ENCODE measurements at places on chromosomes 3 and 15. TPM values are rescaled to one million over a fixed set of nuclear protein-coding genes. Genes with fewer than 3 reads are reported as not detected.

DNA sequence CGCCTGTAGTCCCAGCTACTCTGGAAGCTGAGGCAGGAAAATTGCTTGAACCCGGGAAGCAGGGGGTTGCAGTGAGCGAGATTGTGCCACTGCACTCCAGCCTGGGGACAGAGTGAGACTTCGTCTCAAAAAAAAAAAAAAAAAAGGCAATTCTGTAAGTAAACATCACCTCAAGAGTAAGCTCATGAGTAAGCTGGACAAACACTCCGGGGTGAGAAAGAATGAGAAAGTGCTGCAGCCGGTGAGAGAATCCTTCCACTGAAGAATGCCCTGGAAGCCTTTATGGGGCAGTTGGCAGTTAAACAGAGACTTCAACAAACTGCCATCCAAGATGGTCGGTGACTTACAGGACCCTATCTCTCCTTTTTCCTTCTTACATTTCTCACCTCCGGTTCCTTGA lies 47.5 kb downstream of the FEZF2 start:
- no peak overlapping the region for H3K4me3 ChIP-seq
- no peak overlapping the region for H3K27ac ChIP-seq
- no peaks in the 10 kb centered on the region for H3K4me1 ChIP-seq
- H3K27me3 ChIP-seq = no peaks in the 10 kb centered on the region

- no peaks in the 10 kb centered on the region for H3K27me3 ChIP-seq
- no peaks in the 10 kb centered on the region for H3K36me3 ChIP-seq
- H3K4me1 ChIP-seq = no peaks in the 10 kb centered on the region
- no peak for DNase-seq
- H3K27ac ChIP-seq = no peak overlapping the region
- no peak overlapping the region for H3K4me3 ChIP-seq
These were observed 169.8 kb upstream of the MYRIP start for GRCh38 chr3:39639344-39640236.

DNA sequence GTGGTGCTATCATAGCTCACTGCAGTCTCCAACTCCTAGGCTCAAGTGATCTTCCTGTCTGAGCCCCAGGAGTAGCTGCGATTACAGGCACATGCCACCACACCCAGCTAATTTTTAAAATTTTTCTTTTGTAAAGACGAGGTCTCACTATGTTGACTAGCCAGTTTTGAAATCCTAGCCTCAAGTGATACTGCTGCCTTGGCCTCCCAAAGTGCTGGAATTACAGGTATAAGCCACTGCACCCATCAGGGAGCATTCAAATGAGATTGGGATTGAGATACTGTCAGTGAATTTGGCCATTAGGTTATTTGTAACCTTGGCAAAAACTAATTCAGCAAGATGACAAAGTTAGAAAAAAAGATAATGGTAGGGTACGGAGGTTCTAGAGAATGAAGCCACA lies 21.7 kb downstream of the EDC3 start:
- H3K27me3 ChIP-seq = no peaks in the 10 kb centered on the region
- peaks cover 43% of the 10 kb centered on the region for H3K36me3 ChIP-seq
- H3K4me1 ChIP-seq = no peaks in the 10 kb centered on the region
- no peak overlapping the region for H3K27ac ChIP-seq
- H3K4me3 ChIP-seq = no peak overlapping the region

DNA sequence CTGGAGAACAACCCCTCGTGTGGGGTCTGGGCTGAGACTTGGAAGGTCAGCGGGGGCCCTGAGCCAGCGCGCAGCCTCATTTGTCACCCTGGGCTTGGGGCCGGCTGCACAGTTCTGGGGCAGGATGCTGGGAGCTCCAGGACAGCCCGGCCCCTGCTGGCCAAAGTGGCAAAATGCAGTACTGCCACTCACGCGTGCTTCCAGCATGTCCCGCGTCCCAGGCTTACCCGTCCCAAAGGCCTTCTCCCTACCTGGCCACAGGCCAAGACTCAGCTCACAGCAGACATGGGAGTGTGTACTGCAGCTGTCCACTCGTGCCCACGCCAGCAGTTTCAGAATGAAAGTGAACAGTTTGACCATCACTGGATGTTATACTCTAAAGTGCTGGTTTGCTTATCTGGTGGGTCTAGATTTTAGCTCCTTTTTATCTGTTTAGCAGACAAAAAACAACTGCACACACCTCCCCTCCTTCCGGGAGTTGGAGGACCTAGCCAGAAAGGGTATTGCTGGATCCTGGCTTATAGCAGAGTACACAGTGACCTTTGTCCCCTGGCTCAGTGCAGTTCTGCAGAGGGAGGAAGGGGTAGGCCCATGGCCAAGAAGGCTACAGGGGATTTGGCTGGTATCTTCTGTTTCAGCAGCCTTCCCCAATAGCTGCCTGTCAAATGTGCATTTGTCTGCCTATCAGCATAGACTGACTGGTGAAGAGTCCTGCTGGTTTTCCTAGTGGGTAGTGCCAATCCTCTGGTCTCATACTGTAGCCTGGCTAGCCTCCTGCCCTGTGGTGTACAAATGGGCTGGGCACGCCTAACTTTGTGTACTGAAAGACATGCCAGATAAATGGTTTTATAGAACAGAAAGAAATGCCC lies 23.2 kb upstream of the IP6K2 start:
- peak overlapping the region; percentile 76 for H3K27ac ChIP-seq
- H3K4me3 ChIP-seq = peak overlapping the region; percentile 2
- no peaks in the 10 kb centered on the region for H3K27me3 ChIP-seq

- no peaks in the 10 kb centered on the region for H3K27me3 ChIP-seq
- no peaks in the 10 kb centered on the region for H3K36me3 ChIP-seq
- peaks cover 5% of the 10 kb centered on the region for H3K4me1 ChIP-seq
- H3K4me3 ChIP-seq = no peak overlapping the region
These were observed 31.1 kb upstream of the IL16 start for GRCh38 chr15:81165535-81165934.

Gene ITIH3
- 4.0 TPM for total RNA-seq

Gene NR2E3
- total RNA-seq = 0.30 TPM

Gene DPPA4
- total RNA-seq = 10.1 TPM

DNA sequence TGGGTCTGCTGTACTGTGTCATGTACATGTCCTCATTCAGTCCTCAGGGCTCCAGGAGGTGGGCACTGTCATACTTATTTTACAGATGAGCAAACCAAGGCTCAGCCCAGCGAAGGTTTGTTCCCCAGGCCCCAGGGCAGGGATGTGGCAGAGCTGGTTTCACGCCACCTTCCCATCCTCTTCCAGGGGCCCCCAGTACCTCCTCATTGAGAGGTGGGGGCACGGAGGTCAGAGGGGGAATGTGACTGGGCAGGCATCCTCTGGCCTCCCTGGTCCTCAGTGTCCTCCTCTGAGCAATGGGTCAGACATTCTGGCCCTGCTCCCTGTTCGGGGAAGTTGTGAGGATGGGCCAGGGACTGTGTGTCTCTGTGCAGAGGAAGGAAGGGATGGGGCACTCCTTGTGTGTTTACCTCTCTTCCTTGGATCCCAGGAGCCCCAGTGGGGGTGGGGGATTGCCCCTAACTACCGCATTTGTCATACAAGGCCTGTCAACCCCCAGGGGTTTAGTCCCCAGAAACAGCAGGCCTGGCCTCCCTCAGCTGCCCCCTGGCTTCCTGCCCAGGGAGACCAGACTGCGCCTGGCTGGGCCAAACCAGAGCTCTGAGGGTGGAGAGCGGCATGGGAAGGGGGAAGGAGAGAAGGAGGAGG lies 65.9 kb upstream of the LCTL start:
- H3K27me3 ChIP-seq = no peaks in the 10 kb centered on the region
- no peaks in the 10 kb centered on the region for H3K36me3 ChIP-seq
- no peak overlapping the region for H3K27ac ChIP-seq

GRCh38 chr3:31968927-31969418 lies 12.1 kb downstream of the OSBPL10 start:
- no peak for DNase-seq
- H3K36me3 ChIP-seq = no peaks in the 10 kb centered on the region
- H3K27me3 ChIP-seq = no peaks in the 10 kb centered on the region
- no peak overlapping the region for H3K27ac ChIP-seq
- no peak overlapping the region for H3K4me3 ChIP-seq

DNA sequence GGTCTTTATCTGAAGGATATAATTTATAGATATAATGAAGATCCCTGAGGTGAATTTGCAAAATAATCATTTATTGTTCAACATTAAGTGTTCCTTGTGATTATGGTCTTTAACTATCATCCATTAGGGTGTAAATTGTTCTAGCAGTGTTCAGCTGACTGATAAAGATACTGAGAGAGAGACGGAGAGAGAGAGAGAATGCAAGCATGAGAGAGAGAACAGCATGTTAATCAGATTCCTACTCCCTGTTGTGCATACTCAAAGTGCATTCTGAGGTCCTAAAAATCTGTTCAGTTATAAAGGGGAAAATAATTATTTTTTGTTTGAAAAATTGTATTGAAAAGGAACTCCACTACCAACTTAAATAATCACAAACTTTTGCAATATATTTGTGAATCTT lies 271.0 kb upstream of the CBLB start:
- H3K4me1 ChIP-seq = no peaks in the 10 kb centered on the region
- H3K4me3 ChIP-seq = no peak overlapping the region
- DNase-seq = no peak
- no peak overlapping the region for H3K27ac ChIP-seq

DNA sequence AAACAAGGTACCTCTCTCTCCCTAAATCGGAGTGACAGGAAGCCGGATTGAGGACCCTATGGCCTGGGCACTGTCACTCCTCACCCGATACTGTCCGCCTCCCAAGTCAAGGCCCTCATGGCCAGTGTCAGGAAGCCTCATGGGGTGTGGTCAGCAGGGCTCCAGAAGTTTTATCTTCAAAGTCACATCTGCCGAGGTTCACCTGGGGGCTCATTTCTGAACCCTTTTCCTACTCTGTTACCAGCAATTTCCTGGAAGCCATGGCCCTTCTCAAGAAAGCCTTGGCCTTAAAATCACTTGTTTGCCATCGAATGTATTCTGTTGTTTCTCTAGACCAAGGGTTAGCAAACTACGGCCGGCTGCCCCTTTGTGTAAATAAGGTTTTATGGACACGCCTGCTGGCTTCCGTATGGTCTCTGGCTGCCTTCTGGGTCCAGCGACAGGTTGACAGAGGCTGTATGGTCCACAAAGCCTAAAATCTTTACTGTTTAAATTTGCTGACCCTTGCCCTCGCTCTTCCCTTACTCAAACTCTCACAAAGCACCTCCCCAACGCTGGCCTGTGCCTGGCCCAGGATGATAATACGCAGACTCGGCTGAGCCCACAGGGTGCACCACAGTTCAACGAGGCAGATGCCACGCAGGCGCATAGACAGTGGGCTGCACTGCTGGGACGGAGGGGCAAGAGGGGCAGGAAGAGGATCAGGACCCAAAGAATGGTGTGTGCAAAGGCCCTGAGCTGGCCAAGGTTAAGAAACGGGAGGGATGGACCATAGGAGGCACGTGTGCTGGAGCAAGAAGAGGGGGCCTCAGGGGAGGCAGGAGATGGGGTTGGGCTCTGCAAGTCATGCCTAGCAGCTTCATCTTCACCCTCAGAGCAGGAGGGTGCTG lies 24.7 kb upstream of the DUSP7 start:
- H3K36me3 ChIP-seq = peaks cover 11% of the 10 kb centered on the region
- no peak overlapping the region for H3K4me3 ChIP-seq
- peaks cover 31% of the 10 kb centered on the region for H3K4me1 ChIP-seq
- no peaks in the 10 kb centered on the region for H3K27me3 ChIP-seq
- H3K27ac ChIP-seq = no peak overlapping the region

Gene GOLGA8T
- 1.1 TPM for total RNA-seq

- no peak overlapping the region for H3K4me3 ChIP-seq
- H3K4me1 ChIP-seq = no peaks in the 10 kb centered on the region
- no peaks in the 10 kb centered on the region for H3K36me3 ChIP-seq
- H3K27me3 ChIP-seq = no peaks in the 10 kb centered on the region
- no peak overlapping the region for H3K27ac ChIP-seq
These were observed 267.7 kb downstream of the TJP1 start for GRCh38 chr15:29554531-29554930.

GRCh38 chr3:190680691-190681090 lies 166.8 kb downstream of the IL1RAP start:
- DNase-seq = no peak
- no peaks in the 10 kb centered on the region for H3K4me1 ChIP-seq
- no peaks in the 10 kb centered on the region for H3K27me3 ChIP-seq
- no peaks in the 10 kb centered on the region for H3K36me3 ChIP-seq

- H3K27ac ChIP-seq = no peak overlapping the region
- no peaks in the 10 kb centered on the region for H3K36me3 ChIP-seq
- no peaks in the 10 kb centered on the region for H3K4me1 ChIP-seq
- H3K27me3 ChIP-seq = no peaks in the 10 kb centered on the region
- no peak overlapping the region for H3K4me3 ChIP-seq
These were observed 333.7 kb downstream of the ROBO2 start for GRCh38 chr3:77373619-77374018.

GRCh38 chr3:126018545-126018944 lies 49.6 kb downstream of the ROPN1B start:
- H3K36me3 ChIP-seq = peaks cover 59% of the 10 kb centered on the region
- H3K27ac ChIP-seq = no peak overlapping the region
- no peak overlapping the region for H3K4me3 ChIP-seq
- H3K27me3 ChIP-seq = no peaks in the 10 kb centered on the region
- no peak for DNase-seq

DNA sequence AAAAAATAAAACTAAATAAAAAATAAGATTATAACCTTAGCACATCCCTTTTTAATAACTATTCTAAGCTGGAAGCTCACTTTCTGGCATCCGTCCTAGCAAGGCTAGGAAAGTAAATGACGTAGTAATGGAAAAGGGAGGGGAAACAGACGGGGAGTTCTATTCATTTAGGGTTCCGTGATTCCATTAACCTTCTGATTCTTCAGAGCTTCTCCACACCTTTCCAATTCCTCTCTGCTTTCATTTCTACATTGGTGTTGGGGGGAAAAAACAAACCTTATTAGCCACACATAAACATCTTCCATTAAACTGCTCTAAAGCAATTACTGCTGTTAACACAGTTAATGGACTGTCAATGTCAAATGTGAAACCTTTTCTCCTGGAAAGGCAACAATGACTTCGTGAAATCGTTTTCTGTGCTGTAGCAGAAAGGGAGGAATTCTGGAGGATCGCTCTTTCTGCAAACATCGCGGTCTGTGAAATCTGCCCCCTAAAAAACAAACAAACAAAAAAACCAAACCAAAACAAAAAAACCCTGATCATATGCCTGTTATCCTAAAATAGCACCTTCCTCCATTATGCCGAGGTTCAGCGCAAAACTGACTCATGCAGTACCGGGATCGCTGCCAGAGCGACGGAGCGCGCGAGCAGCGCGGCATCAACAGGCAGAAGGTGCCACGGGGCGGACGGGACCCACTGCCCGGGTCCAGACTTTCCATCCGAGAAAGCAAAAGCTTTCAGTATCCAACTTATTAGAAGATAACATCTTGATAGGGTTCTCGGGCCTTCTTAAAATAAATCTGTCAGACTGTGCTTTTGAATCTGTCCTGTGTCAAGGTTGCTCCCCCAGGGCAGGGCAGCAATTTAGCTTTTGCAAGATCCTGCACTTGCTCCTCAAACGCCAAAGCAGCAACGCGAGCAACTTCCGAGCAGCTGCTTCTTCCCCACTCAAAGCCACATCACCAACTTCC lies 156.2 kb downstream of the FGF12 start:
- H3K27me3 ChIP-seq = no peaks in the 10 kb centered on the region
- H3K36me3 ChIP-seq = no peaks in the 10 kb centered on the region
- H3K27ac ChIP-seq = no peak overlapping the region
- no peak for DNase-seq

DNA sequence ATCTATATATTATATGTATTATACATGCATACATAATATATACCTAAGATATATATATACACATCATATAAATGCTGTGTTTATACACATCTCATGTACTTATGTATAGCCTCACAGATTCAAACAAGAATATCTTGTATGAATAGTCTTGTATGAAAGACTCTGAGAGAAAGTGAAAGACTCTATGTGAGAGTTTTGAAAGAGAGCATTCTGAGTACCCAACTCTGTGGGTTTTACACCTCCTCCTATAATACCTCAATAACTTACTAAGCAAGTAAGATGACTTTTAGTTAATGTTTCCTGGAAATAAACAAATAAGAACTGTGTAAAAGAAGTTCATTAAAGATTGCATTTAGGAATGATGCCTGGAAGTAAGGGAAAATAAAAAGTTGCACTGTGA lies 108.1 kb upstream of the GMNC start:
- DNase-seq = no peak
- no peaks in the 10 kb centered on the region for H3K36me3 ChIP-seq
- no peak overlapping the region for H3K27ac ChIP-seq
- no peaks in the 10 kb centered on the region for H3K4me1 ChIP-seq
- no peak overlapping the region for H3K4me3 ChIP-seq

All from spinal cord (tissue), 10 donors.